ENCODE measurements at places on chromosomes 7 and 10. TPM values are rescaled to one million over a fixed set of nuclear protein-coding genes. Genes with fewer than 3 reads are reported as not detected.
A peak's percentile ranks its signal among the peaks of the same experiment; 100 is the strongest.

DNA sequence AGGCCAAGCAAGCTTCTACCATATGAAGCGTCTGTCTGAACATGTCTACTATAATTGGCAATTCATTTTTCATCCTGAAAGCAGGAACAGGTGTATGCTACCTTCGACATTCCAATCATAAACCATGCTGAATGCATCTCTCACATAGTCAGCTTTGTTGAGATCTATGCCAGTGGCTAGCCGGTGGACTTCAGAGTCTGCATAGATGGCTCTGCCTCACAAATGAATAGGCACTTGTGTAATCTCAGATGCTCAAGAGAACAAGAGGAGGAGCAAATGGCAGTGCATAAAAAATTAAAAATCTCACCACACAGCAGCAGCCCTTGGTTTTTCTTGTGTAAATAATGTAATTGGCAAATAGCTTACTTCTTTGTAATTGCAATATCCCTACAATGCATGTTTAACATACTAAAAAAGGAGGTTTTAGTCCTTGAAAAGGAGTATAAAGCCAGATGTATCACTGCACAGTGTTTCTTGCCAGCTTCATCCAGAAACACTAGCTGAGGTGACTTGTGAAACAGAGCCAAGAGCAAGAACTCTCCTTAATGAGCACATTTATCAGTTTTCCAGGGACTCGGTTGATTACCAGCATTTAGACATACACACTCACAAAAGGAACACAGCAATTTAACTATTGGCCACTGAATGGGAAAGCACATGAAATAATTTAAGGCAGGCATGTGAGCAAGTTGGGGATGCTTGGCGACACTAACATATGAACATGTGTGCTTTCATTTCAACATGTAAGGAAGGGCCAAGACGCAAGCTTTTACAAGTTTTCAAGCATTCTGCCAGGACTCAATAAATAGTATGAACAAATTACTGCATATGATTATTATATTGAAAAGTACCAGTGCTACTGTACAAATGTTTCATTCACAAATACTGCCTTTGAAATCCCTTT, 249.9 kb upstream of the PLXNA4 start:
- no peak for DNase-seq

Gene MINDY3
- total RNA-seq = 28.2 TPM

DNA sequence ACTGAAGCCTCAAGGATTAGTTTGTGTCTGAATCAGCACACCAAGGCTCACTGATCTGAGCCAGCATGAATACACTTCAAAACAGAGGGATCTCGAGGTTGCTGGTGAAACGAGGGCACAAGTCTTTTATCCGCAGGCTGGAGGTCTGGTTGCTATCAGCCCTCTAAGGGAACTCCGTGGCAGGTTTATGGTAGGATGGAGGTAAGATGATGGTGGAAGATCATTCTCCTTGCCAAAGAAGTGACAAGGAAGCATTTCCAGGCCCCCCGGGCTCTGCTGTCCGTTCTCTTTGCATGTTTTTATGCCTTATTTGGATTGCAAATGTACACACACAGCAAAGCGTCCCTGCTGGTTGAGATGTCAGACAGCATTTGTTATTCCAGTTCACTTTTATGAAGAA, 268.3 kb downstream of the ARHGAP12 start:
- DNase-seq = no peak

DNA sequence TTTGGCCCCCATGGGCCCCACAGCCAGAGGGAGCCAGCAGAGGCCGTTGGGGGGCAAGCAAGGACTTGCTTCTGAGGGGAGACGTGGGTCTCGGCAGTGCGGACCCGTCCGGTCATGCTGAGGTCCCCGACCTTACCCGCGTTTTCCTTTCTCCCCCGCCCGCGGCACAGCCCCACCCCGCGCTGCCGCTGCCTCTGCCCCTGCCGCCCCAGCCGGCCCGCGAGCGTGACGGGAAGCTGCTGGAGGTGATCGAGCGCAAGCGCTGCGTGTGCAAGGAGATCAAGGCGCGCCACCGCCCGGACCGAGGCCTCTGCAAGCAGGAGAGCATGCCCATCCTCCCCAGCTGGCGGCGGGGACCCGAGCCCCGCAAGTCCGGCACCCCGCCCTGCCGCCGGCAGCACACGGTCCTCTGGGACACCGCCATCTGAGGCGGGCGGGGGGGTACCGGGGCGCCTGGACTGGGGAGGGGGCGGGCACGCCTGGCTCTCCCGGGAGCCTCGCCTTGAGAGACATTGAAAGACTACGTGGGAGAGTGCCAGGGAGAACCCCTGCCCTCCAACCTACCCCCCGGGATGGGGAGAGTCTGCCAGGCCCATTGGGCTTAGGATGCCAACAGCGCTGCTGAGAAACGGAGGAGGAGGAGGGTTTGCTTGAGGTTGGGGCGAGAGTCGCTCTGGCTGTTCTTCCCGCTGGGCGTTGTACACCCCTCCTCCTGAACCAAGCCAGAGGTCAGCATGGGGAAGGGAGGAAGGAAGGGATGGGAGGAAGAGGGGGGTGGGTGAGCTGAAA, 9.9 kb downstream of the NYAP1 start:
- DNase-seq = peak; percentile 73

DNA sequence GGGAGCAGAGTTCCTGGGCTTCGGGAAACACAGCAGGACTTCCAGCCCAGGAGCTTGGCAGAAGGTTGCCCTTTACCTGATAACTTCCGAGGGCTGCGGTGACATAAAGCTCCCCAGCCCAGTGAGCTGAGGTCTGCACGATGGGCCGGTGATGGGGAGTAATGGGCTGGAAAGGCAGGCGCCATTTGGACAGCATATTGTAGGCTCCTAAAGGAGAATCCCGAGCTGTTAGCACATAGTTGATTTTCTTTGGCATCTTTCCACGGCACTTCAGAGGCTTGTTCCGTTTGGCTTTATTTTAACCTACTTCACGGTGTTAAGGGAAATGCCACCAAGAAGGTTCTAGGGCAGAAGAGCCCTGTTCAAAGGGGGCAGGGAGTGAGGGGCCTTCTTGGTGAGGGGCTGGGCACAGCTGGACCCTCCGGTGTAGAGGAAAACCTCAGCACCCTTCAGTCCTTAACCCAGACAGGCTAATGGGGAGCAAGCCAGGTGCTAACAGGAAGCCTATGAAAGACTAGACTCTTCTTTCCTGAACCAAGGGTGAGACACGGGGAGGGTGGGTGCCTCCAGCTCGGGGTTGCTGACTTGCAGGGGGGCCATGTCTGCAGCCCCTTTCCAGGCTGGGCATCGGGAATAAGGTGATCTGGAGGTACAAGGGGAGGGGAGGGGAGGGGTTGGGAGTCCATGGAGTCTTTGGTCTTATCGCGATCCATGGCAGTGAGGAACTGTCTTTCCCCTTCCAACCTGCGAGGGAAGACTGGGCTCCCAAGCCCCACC, 347.7 kb downstream of the GLRX3 start:
- DNase-seq = no peak

Measured in neural progenitor cell (in vitro differentiated cells).